ENCODE measurements at places on chromosomes 7 and 10. TPM values are rescaled to one million over a fixed set of nuclear protein-coding genes. Genes with fewer than 3 reads are reported as not detected.

Gene HERC4
- 96.4 TPM for total RNA-seq

Gene COL28A1
- total RNA-seq, result under 0.01 TPM

Gene OGDH
- total RNA-seq, result 109 TPM

Gene CAMK2B
- 0.98 TPM for total RNA-seq

Gene FFAR4
- not detected for total RNA-seq

Gene STAG3
- total RNA-seq, result 1.6 TPM

Gene NCF1
- not detected for total RNA-seq

Measured in subcutaneous preadipocyte (primary cell).